GM13976 (cell line): ENCODE measurements at places on chromosomes 1 and 21.

DNA sequence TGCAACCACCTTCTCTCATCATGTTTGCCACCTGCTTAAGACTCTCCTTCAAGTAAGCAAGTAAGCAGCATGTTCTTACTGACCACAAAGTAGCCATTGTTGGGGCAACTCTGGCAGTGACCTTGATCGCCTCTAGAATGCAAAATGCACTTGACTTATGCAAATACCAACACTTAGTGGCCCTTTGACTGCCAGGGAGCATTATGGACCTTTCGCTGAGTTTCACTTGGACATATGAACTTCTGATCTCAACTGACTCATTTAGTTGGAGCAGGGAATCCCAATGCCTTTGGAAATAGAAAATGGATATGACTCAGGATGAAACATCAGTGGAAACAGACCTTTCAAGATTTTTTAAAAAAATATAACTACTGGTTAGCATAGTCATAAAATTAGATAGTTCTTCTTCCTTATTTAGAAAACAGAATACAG lies 6.1 kb upstream of the PLA2G5 start:
- no peak for DNase-seq

GRCh38 chr1:38028105-38028591 lies 15.6 kb downstream of the UTP11 start:
- DNase-seq = peak; percentile 81

- peak; percentile 88 for DNase-seq
Observed at GRCh38 chr1:205287767-205288559, 33.6 kb downstream of the NUAK2 start.

DNA sequence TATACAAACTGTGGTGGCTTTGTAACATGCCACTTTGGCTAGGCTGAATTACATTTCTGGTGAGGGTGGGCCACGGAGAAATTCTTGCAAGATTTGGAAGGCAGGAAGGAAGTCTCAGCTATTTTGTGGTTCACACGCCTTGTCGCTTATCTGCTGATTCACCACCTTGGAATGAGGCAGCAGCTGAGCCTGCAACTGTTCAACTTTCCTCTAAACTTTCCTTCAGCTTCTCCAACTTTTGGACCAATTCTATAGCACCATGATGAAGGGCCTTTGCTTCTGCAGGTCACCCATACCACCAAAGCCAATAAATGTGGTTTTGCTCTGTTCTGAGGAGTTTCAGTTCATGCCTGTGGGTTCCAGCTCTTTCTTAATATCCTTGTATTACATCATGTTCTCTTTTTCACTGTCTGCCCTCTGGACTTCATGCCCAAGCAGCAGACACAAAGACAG lies 337.6 kb upstream of the SNX7 start:
- no peak for DNase-seq

DNA sequence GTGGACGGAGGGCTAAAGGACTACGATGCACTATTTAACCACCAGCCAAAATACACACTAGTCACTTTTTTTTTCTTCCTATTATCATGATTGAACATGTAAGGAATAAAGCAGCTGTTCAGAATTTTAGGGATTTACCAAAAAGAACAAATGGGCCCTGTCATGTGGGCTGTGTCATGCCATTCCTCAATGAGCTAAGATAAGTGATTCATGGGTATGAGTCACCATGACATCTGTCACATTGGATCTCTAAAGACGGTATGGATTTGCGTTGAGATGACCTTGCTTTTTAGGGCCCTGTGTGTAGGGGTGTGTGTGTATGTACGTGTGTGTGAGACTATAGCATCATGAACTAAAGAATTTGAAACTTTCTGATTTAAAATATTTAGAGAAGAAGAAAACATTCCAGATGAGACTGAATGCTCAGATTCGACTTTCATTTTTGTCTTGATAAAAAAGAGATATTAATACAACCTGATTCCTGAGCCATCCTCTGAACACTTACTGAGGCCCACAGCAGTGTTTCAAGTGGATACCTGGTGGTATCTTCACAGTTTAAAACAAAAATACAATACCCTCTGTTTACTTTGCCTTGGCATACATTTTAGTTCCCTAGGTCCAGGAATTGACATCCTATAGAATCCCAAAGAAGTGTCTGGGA lies 246.1 kb upstream of the DUSP10 start:
- no peak for DNase-seq

DNA sequence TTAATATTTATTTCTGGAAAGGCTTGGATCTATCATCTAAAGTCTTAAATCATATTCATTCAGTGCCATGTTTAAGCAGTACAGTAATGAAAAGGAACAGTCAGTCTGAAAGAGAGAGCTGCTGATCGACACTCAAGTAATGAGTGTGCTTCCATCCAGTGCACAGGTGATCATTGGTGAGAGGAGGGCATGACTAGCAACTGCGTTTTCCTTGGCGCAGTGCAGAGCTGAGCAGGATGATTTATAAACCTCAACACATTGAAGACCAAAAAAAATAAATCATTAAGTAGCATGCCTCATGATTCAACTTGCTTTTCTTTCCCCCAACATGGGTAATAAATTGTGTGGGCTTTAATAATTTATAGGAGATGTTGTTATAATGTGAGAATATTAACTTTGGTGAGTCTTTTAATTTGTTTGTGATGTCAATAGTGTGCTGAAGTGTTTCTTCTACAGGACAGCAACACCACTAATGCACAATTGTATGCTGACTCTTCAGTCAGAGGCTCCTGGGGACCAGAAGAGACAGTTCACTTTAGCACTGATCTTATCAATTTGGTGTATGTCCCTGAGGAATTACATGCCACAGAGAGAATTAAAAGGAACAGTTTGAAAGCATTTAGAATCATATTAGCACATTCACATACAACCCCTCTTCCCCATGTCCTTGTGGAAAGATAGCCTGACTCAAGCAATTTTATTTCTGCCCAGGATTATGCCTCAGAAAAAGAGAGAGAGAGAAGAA lies 199.7 kb upstream of the ADGRL2 start:
- DNase-seq = no peak

- no peak for DNase-seq
Observed at GRCh38 chr1:209095627-209096595, 487.6 kb upstream of the CAMK1G start.

- DNase-seq = no peak
Observed at GRCh38 chr1:44565259-44565750, 109.0 kb downstream of the TMEM53 start.

DNA sequence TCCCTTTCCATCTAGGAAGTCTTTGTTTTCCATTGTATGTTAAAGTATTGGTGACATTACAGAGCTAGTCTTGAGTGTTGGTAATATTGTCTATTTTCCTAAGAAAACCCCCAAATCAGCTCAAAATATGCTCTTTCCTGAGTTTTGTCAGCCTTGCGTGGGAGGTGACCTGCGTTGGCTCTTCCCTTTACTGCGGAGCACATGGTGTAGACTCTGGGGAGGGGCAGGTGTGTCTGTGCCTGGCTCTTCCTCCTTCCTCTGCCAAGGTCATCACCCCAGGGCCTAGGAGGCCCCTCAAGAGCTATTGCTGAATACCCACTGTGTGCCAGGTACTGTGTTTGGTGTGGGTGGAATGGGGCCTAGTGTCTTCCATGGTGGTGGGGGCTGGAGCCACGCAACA lies 33.4 kb downstream of the CACNA1E start:
- no peak for DNase-seq

DNA sequence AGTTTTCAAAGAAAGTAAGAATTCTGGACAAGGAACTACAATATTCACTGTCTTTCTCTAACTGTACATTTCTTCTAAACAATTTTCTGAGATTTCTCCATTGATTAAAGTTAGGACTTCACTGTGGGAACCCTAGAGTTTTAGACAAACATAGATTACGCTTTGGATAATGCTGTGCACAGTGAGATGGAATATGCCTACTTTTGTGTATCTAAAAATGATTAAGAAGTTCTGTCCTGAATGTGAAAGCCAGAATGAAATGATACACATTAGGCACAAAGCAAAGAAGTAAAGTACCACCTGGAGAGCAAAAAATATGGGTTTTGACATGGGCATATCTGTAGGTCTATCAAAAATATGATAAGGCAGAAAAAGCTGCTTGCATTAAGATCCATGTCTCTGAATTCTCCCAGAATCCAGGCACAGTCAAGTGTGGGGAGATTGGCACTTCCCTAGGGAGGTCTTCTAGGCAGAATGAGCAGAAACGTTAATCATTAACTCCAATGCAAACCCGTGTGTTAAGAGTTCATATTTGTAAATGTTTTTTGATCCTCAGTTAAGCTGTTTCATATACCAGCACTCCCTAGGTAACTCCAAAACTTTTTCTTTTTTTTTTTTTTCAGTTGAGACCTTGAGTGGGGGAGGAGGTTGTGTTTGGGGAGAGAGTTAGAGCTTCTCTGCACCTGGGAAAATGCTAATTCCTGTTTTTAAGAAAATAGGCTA lies 467.1 kb downstream of the LMO4 start:
- DNase-seq = no peak

DNA sequence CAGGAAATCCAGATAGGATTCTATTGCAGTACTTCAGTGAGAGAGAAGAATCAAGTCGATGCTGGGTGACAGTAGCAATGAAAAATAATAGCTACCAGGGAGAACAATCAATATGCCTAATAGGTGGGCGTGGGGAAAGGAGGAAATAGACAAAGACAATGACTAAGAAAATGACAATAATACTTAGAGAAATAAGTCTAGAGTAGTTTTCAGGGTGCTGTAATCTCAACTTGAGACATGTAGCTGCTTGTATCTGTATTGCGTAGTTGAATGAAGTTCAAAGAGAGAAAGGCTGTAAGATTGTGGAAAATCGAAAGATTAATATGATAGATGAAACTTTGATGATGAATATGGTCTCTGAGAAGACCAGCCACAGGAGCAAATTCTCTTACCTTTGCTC lies 2.6 kb downstream of the STXBP3 start:
- DNase-seq = no peak

GRCh38 chr1:201028461-201028889 lies 5.0 kb upstream of the KIF21B start:
- DNase-seq = no peak

- DNase-seq = peak; percentile 37
Observed at GRCh38 chr1:170664828-170665612, 1.1 kb downstream of the PRRX1 start.

DNA sequence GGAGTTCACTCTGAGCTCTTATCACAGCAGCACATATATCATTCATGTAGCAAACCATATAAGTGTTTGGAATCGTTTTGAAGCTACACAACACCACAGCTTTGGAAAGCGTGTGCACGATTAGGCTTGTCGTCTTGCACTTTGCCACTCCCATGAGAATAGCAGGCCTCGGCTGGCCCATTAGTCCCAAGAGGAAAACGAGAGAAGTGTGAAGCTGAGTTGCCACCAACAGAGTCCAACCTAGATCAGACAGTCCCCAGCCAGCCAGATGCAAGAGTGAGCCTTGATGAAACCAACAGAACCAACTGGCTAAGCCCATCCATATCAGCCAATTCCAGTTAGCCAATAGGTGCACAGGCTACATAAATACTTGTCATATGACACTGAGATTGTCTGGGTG lies 238.4 kb downstream of the C1orf94 start:
- DNase-seq = no peak

- no peak for DNase-seq
Observed at GRCh38 chr21:14722841-14723483, 176.8 kb upstream of the SAMSN1 start.

DNA sequence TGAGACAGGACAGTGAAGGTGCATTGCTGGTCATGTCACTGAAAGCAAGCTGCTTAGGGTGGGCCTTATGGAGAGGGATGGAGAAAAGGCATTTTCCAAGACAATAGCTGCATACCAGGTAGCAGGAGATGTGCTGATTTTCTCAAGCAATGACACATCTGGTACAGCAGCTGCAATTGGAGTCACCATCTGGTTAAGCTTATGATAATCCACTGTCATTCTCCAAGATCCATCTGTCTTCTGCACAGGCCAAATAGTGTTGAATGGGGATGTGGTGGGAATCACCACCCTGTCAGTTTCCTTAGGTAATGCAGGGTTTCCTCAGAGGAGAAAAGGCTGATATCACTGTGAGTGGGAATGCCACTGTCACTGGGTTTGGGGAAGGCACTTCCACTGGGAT lies 54.6 kb downstream of the ADSS2 start:
- no peak for DNase-seq

DNA sequence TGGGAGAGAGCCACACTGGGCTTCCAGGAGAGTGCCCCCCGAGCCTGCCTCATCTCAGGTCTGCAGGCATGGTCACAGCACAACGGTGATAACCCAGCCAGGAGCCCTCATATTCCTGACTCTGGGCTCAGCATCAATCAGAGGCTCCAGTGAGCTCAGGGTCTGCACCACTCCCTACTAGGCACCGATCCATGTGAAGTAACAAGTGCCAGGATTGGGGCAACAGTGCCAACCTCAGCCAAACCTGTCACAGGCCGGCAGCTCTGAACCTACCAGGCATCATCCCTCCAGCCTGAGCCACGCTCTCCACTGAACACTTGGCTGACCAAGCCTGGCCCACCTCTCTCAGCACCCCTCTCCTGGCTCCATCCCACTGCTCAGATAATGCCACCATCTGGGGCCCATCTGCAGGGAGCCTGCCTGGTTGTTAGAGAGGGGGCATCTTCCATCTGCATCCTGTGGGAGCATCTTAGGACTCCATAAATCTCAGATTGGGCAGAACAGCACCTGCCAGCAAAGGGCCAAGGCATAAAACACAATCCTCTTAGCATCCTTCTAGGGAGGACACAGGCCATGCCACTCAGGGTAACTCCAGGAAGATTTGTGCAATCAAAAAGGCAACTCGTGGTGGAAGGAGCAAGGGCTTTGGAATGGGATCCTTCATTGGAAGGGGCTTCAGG lies 213.7 kb upstream of the CSF3R start:
- DNase-seq = no peak

- DNase-seq = no peak
Observed at GRCh38 chr1:220828950-220829586, 42.4 kb downstream of the MTARC1 start.

DNA sequence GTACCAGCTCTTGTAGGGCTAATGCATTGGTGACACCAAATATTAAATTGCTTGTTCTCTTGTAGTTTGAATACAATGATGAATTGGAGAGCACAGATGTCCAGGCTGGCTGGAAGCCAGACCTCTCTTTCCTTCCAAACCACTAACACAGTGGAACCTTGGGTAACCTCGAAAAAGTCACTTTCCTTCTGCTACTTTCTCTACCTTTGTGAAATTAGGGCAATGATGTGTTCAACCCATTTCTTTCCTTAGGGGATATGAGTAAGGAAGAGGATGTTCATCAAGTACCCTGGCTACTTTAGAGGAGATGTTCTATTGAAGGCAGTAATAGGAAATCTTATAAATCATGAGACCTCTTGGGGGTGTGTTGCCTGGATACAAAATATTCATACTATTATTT lies 55.7 kb downstream of the XCL2 start:
- DNase-seq = no peak

GRCh38 chr21:45724345-45724961 lies 80.9 kb downstream of the PCBP3 start:
- no peak for DNase-seq

GRCh38 chr1:198328458-198329032 lies 171.7 kb downstream of the NEK7 start:
- no peak for DNase-seq

DNA sequence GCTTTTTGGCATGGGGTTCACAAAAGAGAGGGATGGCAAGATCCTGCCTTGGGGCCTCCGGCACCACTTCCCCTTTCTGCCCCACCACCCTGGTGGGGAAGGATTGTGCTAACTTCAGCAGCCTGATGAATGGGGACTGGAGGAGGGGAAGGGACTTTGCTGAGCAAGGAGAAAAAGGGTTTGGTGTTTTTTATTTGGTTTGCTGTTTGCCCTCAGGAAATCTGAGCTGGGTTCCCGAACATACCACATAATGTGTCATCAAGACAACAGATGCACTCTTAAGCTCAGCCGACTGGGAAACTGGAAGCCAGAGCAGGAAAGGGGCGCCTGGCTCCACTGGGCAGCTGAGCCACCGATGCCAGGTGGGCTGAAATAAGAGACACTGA lies 19.8 kb downstream of the OLFML2B start:
- no peak for DNase-seq

- no peak for DNase-seq
Observed at GRCh38 chr1:21332554-21333311, 42.5 kb upstream of the ECE1 start.
